NCI-H2171 treated with DMSO at 0.1 percent for 48 hours (cell line): ENCODE measurements at places on chromosomes 11 and 22.

GRCh38 chr11:27972522-27973170 is 135.3 kb downstream of the KIF18A start:
- DNase-seq, result no peak

- DNase-seq, result peak; percentile 85
Observed at GRCh38 chr11:61041755-61042518, 60.4 kb upstream of the CD5 start.

GRCh38 chr11:59713745-59714144 is at the start of gene OR10V1:
Gene OR10V1 (minus strand): TSS chr11:59713845. CDS start chr11:59713845, 0 bp downstream.
- no peak for DNase-seq

DNA sequence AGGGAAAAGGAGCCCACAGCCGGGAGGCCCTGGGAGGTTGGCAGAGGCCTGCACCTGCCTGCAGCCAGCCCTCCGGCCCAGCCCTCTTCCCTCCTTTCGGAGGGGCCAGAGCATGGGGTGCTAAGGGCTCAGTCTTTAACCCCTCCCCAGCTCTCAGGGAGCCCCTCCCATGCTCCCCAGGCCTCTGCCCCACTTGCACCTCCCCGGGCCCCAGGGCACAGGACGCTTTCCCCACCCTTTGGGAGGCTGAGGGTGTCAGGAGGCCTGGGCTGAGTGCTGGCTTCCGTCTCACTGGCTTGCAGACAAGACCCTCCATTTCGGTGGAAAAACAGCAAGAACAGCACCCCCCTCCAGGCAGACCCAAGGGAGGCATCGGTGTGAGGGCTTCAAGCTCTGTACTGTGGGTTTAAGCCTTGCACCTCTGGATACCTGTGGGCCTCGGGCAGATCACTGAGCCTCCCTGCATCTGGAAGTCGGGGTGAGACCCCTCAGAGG is 7.3 kb downstream of the ASCL2 start:
- DNase-seq, result no peak

DNA sequence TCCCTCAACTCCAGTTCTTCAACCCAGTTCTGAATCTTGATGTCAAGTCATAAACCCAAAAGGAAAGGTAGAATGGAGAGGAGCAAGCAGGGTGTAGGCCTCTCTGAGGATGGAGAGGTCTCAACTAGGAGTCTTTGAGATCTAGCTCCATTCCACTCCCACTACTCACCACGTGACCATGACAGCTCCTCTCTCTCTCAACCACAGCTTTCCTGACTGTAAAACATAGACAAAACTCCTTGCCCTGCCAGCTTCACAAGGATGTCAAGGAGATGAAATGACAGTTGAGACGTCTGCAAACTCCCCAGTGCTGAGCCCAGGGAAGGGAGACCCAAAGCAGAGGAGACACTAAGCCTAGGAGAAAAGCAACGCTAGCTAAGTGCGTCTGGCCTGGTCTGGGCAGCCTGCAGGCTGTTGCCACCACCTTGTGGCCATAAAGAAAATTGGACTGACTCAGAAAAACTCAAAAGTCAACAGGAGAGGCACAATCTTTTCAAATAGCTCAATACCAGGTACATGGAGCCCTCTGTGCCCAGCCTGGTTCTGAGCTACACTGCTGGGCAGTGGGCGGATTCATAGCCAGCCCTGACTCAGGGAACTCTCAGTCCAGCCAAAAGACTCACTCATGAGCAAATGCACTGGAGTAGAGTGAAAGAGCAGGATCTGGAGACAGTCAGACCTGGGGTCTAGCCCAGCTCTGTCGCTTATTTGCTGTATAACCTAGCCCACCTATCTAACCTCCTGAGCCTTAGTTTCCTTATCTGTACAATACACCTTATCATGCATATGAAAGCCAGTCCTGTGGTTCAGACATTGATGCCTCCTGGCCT is 3.4 kb downstream of the CLPB start:
- DNase-seq, result peak; percentile 65

- no peak for DNase-seq
Observed at GRCh38 chr11:82326853-82327252, 406.8 kb downstream of the FAM181B start.

- DNase-seq, result no peak
Observed at GRCh38 chr11:69402251-69402887, 79.1 kb upstream of the LINC01488 start.

GRCh38 chr11:107741044-107741823 is 29.4 kb upstream of the SLN start:
- DNase-seq, result no peak

DNA sequence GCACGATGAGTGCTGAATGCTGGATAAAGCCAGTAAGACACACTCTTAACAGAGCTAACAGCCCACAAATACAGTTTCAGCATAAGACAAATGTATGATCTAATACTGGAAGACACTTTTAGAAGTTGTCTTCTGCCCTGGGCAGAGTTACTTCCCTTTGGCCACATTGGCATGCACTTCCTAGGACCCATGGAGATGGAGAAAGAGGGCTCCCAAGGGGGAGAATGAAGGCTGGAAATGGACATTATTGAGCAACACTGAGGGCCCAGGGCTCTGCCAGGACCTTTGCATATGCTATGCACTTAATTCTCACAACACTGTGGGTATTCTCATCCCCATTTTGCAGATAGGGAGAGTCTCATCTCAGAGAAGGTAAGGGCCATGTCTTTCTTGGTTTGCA is 123.1 kb downstream of the ADAMTS15 start:
- no peak for DNase-seq

GRCh38 chr11:75479597-75480145 is 46.1 kb downstream of the GDPD5 start:
- DNase-seq, result no peak

DNA sequence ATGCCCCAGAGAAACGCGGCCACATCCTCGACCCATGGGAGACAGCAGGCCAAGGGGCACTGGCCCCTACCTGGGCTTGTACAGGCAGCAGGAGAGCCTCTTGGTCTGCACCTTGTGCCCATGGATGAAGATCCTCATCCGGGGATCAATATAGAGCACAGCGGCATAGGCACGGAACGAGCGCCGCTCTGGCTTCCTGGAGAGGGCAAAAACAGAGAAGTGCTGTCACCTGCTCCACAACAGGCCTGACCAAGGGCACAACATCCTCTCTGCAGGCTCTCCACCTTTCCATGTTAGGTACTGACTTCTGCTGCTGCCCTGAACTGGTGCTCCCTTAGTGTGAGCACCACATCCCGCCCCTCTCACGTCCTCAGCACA is 27.2 kb downstream of the MORC2 start:
- DNase-seq, result no peak

DNA sequence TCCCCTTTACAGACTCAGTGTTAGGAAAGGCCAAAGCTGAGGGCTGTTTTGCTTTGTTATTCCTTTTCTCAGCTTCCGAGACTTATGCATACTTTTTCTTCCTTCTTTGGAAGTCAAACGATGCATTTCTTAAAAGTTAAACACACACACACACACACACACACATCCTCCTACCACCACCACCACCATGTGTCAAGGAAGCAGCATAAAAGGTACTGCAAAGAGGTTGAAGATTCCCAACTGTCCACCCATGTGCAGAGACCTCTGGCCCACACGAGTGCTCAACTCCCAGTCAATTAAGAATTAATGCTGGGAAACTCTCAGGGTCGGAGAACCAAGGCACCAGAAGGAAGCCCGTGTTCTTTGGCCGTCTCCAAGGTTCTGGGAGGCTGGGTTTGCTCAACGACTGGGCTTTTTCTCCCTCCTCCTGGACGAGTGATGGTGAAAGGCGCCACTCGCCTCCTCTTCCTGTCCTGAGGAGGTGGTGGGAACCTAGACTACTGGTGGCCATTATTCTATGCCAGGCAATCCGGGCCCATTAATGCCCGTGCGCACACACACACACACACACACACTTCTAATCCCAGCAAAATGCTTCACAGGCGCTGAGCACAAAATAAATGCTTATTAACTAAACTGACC is 15.1 kb downstream of the MN1 start:
- no peak for DNase-seq

DNA sequence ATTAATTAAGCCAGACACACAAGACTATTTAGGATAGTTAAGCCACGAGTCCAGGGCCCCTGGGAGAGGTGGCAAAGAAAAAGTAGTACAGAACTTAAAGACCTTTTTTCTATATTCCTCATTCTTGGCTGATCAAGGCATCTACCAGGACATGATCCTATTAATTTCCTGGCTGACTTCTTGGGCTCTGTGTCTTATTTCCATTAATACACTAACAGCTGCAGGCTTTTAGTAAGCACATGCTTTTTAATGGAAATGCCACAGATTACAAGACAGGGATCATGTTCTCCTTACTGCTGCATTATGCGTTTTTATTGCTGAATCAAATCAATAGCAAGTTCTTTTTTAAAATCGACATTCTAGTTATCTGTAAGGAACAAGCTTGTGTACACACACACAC is 35.2 kb downstream of the BTG4 start:
- DNase-seq, result peak; percentile 16

DNA sequence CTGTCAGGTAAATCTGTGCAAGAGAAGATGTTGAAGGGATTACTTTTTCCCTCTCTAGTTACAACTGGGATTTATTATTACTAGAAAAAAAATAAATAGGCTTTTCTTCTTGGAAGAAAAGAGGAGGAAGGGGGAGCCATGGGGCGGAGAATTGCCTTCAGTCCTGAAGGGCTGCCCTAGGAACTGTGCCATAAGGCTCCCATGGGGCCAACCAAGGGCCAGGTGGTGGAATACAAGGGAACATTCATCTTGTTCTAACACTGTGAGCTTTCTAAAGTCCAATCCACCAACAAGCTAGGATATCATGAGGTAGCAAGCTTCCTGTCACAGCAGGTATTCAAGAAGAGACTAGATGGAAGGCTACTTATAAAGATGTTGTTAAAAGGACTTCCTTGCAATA is 24.8 kb upstream of the NRIP3 start:
- DNase-seq, result peak; percentile 53

DNA sequence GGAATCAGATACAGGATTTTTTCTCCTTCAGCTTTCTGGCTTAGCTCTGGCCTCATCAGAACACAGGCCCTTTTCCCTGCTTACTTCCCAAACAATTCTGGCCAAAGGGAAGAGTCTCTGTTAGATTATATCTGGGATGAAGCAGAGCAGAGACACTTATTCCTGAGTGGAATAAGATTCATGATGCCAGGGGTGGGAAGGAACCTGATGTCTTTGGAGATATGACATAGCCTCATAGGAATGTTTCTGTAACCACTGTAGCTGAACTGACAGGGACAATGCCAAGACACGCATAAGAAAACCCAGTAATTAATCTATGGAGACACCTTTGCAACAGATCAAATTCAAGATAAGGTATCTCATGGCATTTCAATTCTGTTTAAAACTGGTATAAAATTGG is 177.1 kb upstream of the RAG2 start:
- no peak for DNase-seq

DNA sequence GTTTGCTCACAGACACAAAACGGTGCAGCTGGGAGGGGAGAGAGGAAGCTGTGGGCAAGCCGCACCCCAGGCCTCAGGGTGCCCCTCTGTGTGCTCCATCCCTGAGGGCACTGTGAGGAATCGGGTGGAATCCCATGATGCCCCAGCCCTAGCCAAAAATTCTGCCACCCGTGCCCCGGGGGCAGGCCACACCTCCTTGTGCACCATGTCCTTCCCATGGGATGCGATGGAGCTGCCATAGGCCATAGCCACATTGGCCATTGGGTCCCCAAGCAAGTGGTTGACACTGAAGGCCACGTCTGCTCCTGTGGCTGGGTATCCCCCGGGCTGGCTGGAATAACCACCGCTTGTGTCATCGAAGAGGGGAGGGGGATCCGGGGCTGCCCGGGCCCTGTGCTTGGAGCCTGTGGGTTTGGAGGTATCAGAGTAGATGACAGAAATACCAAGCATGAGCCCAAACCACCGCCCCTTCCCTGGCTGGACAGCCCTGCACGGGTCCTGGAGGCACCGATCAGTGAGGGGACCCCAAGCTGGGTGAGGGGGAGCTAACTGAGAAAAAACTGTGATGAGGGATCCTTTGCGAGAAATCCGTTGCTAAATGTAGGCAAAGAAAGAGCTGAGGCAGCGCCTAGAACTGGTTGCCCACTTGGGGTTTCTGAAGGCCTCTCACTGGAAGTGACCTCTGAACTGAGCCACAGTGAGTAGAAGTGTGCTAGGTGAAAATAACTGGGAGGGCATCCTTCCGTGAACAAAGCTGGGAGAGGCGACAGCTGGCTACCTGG is 863 bp downstream of the YIF1A start:
- no peak for DNase-seq

- no peak for DNase-seq
Observed at GRCh38 chr22:46433318-46433717, 97.8 kb downstream of the TRMU start.

DNA sequence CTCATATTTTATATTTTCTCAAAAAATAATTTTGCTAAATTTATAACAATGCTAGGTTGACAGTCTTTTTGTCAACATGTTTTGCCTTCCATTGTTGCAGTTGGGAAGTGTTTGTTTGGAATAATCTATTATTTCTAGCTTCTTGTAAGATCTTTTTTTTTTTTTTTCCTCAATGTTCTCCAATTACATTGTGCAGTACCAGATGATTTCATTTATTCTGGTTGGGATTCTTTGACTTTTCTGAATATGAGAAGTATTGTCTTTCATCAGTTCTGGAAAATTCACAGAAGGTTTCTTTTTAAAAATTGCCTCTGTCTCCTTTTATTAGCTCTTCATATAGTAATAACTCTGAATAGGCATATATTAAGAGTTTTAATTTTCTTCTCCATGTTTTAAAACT is 245.4 kb downstream of the DYNC2H1 start:
- DNase-seq, result peak; percentile 7

DNA sequence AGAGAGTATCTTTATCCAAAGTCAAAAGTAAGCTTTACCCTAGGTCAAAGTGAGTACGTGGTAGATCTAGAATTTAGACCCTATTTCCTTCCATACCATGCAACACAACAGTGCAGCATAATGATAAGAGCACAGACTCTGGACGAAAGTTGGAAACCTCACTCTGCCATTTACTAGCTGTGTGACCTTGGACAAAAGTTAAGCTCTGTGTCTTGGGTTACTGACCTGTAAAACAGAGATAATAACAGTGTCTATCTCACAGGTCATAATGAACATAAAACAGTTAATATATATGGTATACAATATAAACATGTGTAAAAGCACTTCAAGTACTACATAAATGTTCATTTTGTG is 13.6 kb upstream of the CHRNA10 start:
- DNase-seq, result no peak

GRCh38 chr22:24359452-24360120 is 67.8 kb upstream of the ADORA2A start:
- no peak for DNase-seq

DNA sequence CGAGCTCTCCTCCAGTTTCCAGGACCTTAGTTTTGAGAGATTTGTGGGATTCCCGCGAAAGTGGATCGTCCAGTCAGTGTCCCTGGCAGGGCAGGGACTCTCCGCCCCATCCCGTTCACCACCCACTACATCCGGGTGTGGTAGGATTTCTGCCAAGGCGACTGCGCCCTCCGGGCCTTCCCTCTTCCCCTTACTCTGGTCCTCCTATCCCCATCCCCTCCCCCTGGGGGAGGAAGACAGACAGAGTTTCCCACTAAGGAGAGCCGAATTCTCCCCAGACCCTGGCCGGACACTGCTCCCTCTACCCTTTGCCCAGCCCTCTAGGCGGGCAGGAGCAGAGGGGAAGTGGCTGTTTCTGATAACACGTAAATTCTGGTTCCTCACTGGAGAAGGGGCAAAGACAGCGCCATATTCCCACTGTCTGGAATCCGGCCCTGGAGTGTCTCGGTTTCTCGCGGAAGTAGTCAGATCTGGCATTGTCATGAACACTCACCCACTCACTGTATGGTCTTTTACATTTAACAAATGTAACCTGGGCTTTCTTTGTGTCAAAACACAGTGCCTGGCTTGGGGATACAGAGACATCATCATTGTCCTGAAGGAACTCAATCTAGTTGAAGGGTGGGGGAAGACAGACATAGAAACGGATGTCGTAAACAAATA is 1.1 kb upstream of the NECTIN1 start:
- DNase-seq, result no peak
